ENCODE measurements at places on chromosomes 11 and 22.

GRCh38 chr11:7592711-7593110 is 78.9 kb downstream of the PPFIBP2 start:
- no peak for DNase-seq

GRCh38 chr11:45259592-45259991 is 26.5 kb downstream of the SYT13 start:
- DNase-seq: no peak

GRCh38 chr11:11572386-11572785 is 49.4 kb downstream of the GALNT18 start:
- no peak for DNase-seq

DNA sequence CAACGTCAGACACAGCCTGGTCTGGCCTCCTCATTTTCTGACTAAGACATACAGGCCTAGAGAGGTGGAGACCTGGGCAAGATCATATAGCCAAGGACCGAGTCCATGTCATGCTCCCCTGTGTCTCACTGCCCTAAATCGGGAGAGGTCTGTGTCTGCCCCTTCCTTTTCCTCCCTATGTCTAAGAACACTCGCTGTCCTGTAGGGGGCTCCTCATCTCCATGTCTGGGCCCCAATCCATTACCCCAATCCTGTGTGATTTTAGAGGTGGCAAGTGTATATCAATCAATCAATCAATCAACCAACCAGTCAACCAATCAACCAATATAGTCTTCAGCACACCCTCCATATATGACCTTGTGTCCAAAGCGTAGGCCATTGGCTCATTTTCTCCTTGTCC is 125.7 kb downstream of the KIRREL3 start:
- DNase-seq: no peak

- no peak for DNase-seq
Observed at GRCh38 chr22:49586244-49586748, 241.4 kb downstream of the BRD1 start.

GRCh38 chr11:116534270-116534975 is 238.4 kb downstream of the BUD13 start:
- no peak for DNase-seq

DNA sequence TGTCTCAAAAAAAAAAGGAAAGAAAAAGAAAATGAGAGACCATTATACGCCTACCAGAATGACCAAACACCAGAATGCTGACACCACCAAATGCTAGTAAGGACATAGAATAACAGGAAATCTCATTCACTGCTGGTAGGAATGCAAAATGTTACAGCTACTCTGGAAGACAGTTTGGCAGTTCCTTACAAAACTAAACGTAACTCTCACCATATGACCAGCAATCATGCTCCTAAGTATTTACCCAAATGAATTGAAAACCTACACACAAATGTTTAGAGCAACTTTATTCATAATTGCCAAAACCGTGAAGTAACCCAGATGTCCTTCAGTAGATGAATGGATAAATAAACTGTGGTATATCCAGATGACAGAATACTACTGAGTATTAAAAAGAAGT is 7.2 kb downstream of the CHKA start:
- DNase-seq: no peak

- DNase-seq: no peak
Observed at GRCh38 chr11:11501546-11502262, 120.1 kb downstream of the GALNT18 start.

GRCh38 chr11:131977854-131978253 is 607.4 kb downstream of the NTM start:
- no peak for DNase-seq

DNA sequence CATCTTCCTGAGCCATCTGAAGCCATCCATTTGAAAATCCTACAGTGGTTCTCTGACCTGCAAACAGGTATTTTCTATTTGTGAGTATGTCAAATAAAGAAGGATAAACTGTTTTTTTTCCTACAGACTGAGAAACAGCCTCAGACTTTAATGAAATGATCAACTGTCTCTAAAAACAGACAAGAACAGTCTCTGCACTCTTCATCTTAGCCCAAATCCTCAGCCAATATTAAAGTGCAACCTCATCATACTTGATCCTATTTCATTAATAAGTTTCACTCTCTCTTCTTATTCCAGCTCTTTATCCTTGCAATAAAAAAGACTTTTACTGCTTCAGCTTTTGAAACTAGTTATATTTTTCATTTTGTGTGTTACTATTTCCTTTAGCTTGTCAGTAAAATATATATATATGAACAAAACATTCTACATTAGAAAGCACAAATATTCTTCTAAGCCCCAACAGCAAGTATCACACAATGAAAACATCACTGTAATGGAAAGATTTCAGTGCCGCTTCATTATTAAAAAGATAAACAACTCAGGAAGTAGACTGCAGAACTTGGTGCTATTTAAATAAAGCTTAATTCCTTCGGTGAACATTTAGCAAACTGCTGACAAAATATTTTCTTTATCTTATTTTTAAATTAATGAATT is 45.5 kb upstream of the FAT3 start:
- no peak for DNase-seq

GRCh38 chr22:45211435-45211834 is 29.3 kb downstream of the KIAA0930 start:
- DNase-seq: no peak

- DNase-seq: no peak
Observed at GRCh38 chr11:116981266-116981885, 116.9 kb downstream of the SIK3 start.

- no peak for DNase-seq
Observed at GRCh38 chr22:22520667-22521602, 865 bp upstream of the ZNF280A start.

GRCh38 chr22:42321908-42322561 is 51.6 kb upstream of the TCF20 start:
- DNase-seq: no peak

DNA sequence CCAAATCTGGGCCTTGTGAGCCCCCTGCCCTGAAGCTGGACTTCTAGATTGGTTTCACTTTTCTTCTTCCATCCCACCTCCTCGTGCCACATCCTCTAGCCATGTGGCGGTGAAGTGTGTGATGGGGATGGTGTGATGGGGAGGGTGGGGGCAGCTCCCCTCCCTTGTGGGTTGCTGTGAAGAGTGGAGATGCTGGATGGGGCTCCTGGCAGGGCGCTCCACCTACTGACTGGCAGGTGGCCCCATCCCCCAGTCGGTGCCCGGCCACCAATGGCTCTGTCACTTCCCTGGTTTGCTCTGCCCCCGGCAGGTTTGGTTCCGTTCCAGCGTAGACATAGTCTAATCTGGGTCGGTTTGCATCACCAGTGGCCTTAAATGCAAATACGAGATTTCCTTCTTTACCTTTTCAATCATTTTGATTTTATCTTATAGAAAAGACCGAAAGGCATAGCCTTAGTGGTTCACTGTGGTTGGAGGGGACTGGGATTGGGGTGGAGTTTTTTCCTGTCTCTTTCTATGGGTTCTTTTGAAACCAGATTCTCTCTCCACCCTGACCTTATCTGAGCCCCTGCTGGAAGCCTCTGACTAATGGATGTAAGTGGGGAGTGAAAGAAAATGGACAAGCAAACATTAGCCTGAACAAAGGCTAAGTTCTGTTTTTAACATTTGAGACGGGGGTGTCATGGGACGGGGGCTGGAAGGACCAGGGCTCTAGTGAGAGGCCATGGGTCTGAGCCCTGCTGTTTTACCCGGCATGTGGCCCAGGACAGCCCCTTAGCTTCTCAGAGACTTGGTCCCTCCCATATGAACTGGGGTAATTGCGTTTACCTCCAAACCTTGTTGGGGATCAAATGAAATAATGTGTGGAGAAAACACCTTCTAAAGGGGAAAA is 149.3 kb downstream of the CACNA1I start:
- no peak for DNase-seq

DNA sequence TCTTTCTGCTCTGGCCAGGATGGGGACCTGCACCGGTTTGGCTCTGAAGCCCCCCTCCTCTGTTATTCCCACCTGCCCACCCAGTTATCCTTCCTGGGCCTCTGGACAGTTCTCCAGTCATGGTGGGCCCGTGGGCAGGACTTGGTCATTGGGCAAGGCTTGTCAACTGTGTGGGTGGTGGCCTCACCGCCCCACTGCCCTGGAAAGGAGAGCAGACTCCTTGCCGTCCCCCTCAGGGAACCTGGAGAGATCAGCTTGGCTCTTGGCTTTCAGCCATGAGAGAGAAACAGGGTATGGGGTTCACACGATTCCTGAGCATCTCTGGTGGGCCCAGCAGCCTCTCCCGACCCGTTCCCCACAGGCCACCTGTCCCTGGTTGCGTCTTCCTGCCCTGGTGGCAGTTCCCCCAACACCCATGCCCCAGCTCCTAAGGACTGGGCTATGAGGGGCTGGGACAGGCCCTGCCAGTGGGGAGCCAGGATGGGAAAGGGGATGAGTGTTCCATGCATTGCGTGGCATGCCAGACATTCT is 92.3 kb downstream of the MORC2 start:
- DNase-seq: no peak

- DNase-seq: no peak
Observed at GRCh38 chr11:101487775-101488174, 96.0 kb downstream of the TRPC6 start.

GRCh38 chr11:113048820-113049768 is 87.9 kb downstream of the NCAM1 start:
- DNase-seq: no peak

DNA sequence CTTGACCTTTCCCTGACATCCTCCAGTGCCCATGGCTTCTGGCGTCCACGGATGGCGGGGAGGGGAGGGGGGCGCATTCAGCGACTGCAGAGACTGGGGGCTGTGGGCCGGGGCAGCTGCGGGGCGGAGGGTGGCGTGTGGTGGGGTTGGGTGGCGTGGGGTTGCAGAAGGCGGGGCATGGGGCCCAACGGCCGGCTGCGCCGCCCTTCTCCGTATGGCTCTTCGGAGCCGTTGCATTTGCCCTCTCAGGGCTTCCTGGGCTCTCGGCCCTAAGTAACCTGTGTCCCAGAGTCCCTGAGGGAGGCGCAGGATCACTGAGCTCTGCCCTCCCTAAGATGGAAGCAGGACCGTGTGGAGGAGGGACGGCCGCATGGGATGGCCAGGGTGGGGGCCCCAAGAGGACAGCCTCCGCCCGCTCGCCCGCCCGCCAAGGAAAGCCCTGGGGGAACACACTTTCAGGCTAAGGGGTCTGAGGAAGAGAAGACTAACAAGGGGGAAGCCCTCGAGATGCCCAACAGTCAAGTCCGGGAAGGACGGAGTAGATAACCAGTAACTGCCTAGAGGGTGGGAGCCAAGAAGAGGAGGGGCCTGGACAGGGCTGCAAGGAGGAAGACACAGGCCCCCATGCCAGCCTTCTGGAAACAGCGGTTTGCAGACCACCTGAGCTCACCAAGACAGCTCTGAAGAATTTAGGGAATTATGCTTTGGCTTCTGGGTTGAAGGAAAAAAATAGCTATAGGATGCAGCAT is 9.2 kb upstream of the AIFM3 start:
- no peak for DNase-seq

GRCh38 chr22:48554893-48555572 is 1272.6 kb downstream of the BRD1 start:
- no peak for DNase-seq

DNA sequence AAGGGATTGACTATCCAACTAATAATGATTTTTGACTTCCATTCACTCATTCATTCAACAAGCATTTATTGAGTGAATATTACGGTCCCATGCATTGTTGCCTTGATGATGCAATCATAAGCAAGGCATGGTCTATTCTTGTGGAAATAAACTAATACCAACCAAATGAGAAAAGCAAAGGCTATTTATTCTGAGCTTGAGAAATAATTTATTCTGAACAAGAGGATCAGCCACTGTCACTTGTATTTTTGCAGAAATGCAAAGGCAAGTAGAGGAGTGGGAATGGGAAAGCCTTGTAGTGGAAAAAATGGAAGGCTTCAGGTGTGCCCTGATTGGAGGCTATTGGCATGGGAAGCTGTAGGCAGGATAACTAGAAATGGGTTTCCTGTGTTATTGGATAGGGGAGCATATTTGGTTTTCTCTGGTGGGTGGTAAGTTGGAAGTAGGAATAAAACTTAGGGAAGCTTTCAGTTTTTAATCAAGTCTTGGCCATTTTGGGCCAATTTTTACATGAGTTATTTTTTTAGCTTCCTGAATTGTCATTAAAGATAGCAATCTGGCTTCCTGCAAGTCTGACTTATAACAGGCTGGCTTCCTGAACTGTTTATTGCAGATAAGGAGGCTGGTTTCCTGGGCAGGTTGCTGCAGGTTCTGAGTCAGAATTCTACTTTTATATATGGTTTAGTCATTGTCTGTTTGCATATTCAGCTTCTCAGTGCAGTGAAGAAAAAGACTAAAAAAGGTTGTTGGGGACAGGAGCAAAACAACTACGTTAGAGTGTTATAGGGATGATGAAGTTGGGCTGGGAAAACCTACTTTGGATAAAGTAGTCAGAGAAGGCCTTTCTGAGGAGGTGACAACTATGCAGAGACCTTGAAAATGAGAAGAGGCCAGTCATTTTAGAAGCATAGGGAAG is 106.7 kb downstream of the APIP start:
- DNase-seq: no peak

DNA sequence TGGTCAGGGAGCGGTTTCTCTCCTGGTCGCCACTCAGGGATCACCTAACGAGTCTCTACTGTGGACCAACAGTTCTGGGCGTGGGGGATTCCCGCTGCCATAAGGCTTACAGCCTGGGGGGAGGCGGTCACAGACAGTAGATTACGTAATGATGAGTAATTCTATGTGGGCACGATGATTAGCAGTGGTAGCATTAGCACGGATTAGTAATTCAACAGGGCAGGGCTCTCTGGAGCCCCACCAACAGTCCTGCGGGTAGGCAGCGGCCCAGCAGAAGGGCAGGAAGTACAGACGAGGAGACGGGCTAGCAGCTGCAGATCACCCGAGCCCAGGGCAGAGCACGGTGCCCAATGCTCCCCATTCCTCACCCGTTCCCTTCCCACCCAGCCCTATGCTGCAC is 3.6 kb downstream of the SHISAL1 start:
- no peak for DNase-seq

DNA sequence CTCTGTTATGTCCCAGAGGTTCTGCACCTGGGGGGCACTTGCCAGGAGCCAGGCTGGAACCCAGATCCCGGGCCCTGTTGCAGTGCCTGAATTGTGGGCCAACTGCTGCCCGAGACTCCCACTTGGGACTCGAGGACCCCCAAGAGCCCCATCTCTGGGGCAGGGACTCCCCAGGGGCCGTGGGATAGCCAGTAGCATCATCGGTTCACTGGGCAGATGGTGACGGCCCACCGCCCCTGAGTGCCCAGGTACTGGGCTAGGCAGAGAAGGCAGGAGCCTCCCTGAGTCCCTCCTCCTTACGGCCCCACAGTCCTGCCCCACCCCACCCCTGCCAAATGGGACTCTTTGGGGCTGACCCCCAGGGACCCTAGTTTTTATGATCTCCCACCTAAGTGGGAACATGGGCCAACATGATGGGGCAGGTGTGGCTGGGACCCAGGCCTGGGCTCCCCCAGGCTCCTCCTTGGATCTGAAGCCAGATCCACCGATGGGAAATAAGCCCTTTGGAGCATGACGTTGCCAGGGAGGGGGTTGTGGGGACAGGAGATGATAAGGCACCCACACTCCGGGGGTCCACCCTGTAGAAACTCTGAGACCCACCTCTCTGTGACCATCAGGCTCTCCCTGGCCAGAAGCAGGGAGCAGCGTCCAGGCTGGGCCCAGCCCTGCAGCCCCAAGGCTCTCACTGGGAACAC is 94.5 kb upstream of the FGF3 start:
- no peak for DNase-seq

GRCh38 chr11:45830596-45830995 is 16.7 kb upstream of the CRY2 start:
- no peak for DNase-seq

- DNase-seq: no peak
Observed at GRCh38 chr11:11626128-11626527, 4.3 kb upstream of the GALNT18 start.

- no peak for DNase-seq
Observed at GRCh38 chr22:44001521-44001920, 22.6 kb upstream of the PARVB start.

- no peak for DNase-seq
Observed at GRCh38 chr11:117394221-117394925, 66.7 kb downstream of the CEP164 start.

Data from thoracic aorta (tissue), 2 donors.